ENCODE measurements at places on chromosomes 13 and 19. TPM values are rescaled to one million over a fixed set of nuclear protein-coding genes. Genes with fewer than 3 reads are reported as not detected.

MEF2B gene
- 0.47 TPM for polyA plus RNA-seq

DNA sequence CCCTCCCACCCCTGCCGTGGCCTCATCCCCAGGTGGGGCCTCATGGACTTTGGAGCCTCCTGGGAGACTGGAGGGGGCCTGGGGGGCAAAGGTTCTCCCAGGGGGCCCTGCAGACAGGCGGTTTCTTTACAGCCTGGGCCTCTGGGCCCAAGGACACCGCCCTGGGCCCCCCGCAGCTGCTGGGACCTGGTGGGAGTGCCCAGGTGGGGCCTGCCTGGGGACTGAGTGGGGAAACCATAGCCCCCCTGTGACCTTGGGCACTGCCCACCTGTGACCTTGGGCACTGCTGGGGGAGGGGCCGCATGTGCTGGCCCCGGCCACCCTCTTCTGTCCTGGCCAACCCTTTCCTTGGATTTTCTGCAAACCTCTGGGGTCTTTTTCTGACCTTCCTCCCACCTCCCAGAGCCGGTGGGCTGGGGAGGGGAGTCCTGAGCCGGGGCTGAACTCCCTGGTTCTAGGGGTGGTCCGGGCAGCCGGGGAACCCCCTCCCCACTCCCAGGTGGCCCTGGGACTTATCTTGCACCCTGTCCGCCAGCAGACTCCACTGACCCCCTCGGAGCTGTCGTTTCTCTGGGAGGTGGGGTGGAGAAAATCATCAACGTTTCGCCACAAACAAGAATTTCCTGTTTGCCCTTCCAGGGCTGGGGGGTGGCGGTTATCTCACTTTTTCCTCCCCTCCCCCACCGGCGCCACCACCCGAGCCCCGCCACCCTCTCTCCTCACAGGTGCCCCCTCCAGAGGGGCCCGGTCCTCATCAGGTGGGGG lies 27.0 kb downstream of the ARID3A start:
- DNase-seq, result peak; percentile 74

DNA sequence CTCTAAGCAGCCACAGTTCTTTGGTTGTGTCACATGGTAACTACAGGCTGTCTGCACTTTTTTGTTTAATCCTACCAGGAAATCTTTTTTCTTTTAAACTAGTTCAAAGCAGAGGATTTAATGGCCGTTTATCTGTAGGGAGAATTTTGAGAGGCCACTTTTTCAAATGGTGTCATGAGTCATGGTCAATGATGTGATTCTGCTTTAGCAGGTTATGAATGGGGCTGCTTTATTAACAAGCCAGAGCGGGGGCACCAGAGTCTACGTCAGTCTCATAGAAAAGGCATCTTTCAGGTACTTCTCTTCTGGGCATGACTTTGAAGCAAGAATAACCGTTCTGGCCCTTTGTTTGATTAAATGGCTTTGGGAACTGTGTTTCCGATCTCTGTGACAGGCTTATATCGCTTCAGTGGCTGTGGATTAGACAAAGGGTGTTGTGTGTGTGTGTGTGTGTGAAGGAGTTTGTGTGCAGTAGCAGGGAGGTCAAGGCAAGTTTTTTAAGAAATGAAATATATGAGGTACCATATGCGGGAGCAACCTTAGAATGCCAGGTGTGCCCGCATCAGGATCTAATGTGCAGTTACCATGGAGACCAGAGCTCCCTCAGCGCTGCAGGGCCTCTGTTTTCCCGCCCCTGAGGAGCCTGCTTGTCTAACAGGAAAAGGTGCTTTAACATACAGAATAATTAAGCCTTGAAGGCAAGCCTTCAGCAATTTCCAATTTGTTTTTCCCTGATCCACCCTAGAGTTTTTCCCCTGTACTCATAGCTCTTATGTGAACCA lies 120.5 kb downstream of the KATNAL1 start:
- DNase-seq, result no peak

DNA sequence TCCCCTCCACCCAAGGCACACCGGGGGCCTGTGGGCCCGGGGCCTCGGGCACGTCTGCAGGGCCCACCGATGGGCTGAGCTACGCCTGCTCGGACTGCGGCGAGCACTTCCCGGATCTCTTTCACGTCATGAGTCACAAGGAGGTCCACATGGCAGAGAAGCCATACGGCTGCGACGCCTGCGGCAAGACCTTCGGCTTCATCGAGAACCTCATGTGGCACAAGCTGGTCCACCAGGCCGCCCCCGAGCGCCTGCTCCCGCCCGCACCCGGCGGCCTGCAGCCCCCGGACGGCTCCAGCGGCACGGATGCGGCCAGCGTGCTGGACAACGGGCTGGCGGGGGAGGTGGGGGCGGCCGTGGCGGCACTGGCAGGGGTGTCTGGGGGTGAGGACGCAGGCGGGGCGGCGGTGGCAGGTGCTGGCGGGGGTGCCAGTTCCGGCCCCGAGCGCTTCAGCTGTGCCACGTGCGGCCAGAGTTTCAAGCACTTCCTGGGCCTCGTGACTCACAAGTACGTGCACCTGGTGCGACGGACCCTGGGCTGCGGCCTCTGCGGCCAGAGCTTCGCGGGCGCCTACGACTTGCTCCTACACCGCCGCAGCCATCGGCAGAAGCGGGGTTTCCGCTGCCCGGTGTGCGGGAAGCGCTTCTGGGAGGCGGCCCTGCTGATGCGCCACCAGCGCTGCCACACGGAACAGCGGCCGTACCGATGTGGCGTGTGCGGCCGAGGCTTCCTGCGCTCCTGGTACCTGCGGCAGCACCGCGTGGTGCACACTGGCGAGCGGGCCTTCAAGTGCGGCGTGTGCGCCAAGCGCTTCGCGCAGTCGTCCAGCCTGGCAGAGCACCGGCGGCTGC lies 8.6 kb downstream of the ZNF784 start:
- no peak for DNase-seq
